ENCODE measurements at places on chromosomes 6 and 20. TPM values are rescaled to one million over a fixed set of nuclear protein-coding genes. Genes with fewer than 3 reads are reported as not detected.

Gene OXT
- total RNA-seq: not detected

Gene DZANK1
- 0.83 TPM for total RNA-seq

Gene MRAP2
- under 0.01 TPM for total RNA-seq

Gene KHDC1L
- not detected for total RNA-seq

Gene CST7
- not detected for total RNA-seq

Gene DEF6
- 2.5 TPM for total RNA-seq

Gene GPR63
- total RNA-seq: 0.36 TPM

Gene C4A
- 0.83 TPM for total RNA-seq

Gene PHACTR2
- 76.9 TPM for total RNA-seq

Gene CNKSR3
- total RNA-seq: 15.8 TPM

- H3K27me3 ChIP-seq: no peaks in the 10 kb centered on the region
- no peaks in the 10 kb centered on the region for H3K4me1 ChIP-seq
- peak; percentile 38 for DNase-seq
- H3K36me3 ChIP-seq: peaks cover 6% of the 10 kb centered on the region
Measured at GRCh38 chr6:12132351-12133222, 120.5 kb downstream of the HIVEP1 start.

DNA sequence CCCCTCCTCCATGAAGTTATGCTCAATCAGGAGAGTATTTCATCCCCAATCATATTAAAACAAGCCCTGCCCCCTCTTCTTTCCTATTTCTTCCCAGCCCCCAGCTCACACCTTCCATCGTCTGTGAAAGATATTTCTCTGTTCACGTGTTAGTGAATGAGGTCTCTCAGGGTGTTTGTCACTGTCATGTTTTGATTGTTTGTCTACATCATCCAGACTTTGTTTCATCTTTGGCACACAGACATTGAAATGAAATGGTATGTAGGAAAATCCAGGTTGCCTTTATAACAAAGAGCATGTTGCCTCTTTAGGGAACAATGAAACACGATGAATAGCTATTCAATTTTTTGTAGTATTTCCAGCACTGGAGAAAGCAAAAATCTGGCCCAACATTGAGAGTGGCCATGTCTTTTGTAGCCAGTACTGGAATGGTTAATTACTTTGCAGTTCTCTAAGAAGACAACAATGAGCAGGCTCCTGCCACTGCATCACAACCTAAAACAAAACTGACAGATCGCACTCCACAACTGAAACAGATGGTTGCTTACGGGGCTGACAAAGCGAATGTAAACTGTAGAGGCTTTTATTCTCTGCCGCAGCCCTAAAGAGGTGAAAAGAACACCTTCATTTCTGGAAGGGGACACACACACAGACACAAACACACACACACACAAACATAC lies 543.6 kb upstream of the CITED2 start:
- no peaks in the 10 kb centered on the region for H3K36me3 ChIP-seq
- no peaks in the 10 kb centered on the region for H3K27me3 ChIP-seq
- no peak overlapping the region for H3K27ac ChIP-seq
- no peak overlapping the region for H3K4me3 ChIP-seq

- no peak overlapping the region for H3K27ac ChIP-seq
- DNase-seq: peak; percentile 60
- no peaks in the 10 kb centered on the region for H3K36me3 ChIP-seq
Measured at GRCh38 chr6:52415917-52416628, 4.1 kb upstream of the EFHC1 start.

GRCh38 chr6:116575227-116575626 lies 3.9 kb downstream of the RWDD1 start:
- no peak overlapping the region for H3K27ac ChIP-seq
- H3K4me3 ChIP-seq: no peak overlapping the region
- no peaks in the 10 kb centered on the region for H3K27me3 ChIP-seq
- H3K4me1 ChIP-seq: no peaks in the 10 kb centered on the region
- H3K36me3 ChIP-seq: no peaks in the 10 kb centered on the region

- H3K27me3 ChIP-seq: no peaks in the 10 kb centered on the region
- H3K27ac ChIP-seq: no peak overlapping the region
- peak overlapping the region; percentile 11 for H3K4me3 ChIP-seq
- peaks cover 2% of the 10 kb centered on the region for H3K4me1 ChIP-seq
Measured at GRCh38 chr6:144583614-144583954, 298.4 kb downstream of the UTRN start.

GRCh38 chr20:43749734-43750294 lies 23.0 kb upstream of the GTSF1L start:
- H3K27ac ChIP-seq: no peak overlapping the region
- no peaks in the 10 kb centered on the region for H3K27me3 ChIP-seq
- H3K36me3 ChIP-seq: no peaks in the 10 kb centered on the region
- H3K4me1 ChIP-seq: peaks cover 14% of the 10 kb centered on the region
- DNase-seq: peak; percentile 38

DNA sequence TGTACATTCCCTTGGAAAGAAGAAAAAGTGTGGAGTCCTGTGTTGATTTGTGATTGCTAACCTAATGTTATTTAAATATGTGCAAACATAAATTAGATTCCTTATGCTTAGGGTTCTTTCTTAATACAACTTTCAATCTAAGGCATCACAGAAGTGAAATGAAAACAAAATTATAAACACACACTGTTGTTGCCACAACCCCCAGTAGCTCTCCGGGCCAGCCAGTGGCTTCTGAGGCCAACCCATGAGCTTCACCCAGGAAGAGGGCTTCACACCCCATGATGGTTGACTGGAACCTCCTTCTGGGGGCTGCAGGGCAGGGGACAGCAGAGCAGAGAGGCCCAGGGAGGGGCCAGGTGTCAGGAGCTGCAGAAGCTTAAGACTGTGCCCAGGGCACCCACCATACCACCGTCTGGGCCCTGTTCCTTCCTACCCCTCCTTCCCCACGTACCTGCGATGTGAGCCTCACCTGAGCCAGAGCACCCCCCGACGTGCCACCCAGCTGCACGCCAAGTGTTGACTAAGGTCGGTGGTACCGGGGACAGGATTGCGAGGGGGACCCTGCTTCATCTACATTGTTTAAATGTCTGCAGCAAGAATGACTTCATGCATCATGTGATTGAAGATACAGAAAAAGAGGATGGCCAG lies 110.5 kb downstream of the FAM120B start:
- no peak for DNase-seq
- no peak overlapping the region for H3K4me3 ChIP-seq
- peaks cover 5% of the 10 kb centered on the region for H3K4me1 ChIP-seq
- no peak overlapping the region for H3K27ac ChIP-seq
- H3K27me3 ChIP-seq: no peaks in the 10 kb centered on the region

GRCh38 chr6:159871906-159872305 lies 18.9 kb upstream of the MAS1 start:
- no peak overlapping the region for H3K27ac ChIP-seq
- no peaks in the 10 kb centered on the region for H3K36me3 ChIP-seq
- H3K4me1 ChIP-seq: no peaks in the 10 kb centered on the region
- H3K27me3 ChIP-seq: peaks cover 6% of the 10 kb centered on the region

- H3K4me3 ChIP-seq: no peak overlapping the region
- H3K27ac ChIP-seq: no peak overlapping the region
- H3K36me3 ChIP-seq: no peaks in the 10 kb centered on the region
- no peaks in the 10 kb centered on the region for H3K4me1 ChIP-seq
- DNase-seq: no peak
Measured at GRCh38 chr6:137968455-137968804, 101.4 kb downstream of the TNFAIP3 start.

DNA sequence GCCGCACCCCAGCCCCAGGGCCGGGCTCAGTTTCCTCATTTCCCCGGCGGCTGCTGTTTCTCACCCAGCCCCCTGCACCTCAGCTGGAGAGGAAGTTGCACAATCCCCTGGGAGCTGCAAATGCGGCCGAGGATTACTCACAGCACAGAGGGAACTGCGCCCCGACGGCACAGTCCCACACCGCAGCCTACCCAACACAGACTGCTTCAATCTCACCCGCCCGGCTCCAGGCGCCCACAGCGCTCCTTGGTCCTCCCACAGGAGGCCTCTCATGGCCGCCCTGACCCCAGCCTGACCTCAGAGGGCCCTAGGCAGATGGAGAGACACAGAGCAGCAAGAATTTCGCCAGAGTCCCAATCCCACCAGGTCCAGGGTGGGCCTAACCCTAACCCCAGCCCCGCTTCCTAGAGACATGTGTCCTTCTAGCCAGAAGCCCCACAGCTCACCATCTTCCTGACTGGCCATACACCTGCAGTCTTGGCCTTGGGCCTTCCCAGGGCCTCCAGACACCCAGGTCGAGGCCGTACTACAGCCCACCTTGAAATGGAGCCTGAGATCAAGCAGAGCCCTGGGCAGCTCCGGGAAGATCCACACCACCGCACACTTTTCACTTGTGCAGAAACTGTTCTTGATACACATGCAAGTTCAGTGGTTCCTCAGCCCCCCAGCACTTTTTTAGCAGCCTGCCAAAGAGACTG lies 11.7 kb downstream of the TFEB start:
- no peaks in the 10 kb centered on the region for H3K36me3 ChIP-seq
- peak; percentile 91 for DNase-seq
- no peak overlapping the region for H3K4me3 ChIP-seq
- peaks cover 14% of the 10 kb centered on the region for H3K4me1 ChIP-seq
- H3K27me3 ChIP-seq: no peaks in the 10 kb centered on the region

DNA sequence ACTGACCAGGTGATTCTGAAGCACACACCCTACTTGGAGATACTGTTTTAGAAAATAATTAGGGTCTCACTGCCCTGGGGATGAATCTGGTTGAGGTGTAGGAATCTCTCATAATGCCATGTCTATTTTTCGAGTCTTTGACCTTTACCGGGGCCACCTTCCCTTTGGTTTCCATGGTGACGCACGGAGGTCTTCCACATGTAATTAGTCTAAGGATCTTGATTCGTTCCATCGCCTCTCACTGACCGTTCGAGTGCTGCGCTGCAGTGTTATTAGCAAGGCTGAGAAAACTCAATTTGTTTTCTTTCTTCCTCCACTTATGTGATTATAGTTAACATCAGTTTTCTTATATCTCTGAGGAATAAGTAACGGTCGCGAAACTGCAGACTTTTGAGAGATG lies 144.3 kb upstream of the SPACA1 start:
- peaks cover 15% of the 10 kb centered on the region for H3K27me3 ChIP-seq
- H3K4me1 ChIP-seq: no peaks in the 10 kb centered on the region
- H3K27ac ChIP-seq: no peak overlapping the region
- no peak for DNase-seq
- no peaks in the 10 kb centered on the region for H3K36me3 ChIP-seq

GRCh38 chr20:53872081-53872541 lies 198.3 kb downstream of the BCAS1 start:
- peaks cover 16% of the 10 kb centered on the region for H3K4me1 ChIP-seq
- no peaks in the 10 kb centered on the region for H3K36me3 ChIP-seq
- H3K4me3 ChIP-seq: no peak overlapping the region
- no peaks in the 10 kb centered on the region for H3K27me3 ChIP-seq

- H3K4me3 ChIP-seq: no peak overlapping the region
- H3K27me3 ChIP-seq: no peaks in the 10 kb centered on the region
- H3K36me3 ChIP-seq: no peaks in the 10 kb centered on the region
Measured at GRCh38 chr6:109339906-109340678, 42.2 kb downstream of the CD164 start.

- peaks cover 28% of the 10 kb centered on the region for H3K36me3 ChIP-seq
- peak; percentile 30 for DNase-seq
- no peak overlapping the region for H3K4me3 ChIP-seq
- peaks cover 13% of the 10 kb centered on the region for H3K4me1 ChIP-seq
- H3K27ac ChIP-seq: no peak overlapping the region
- no peaks in the 10 kb centered on the region for H3K27me3 ChIP-seq
Measured at GRCh38 chr6:53014744-53015143, 19.7 kb upstream of the GSTA4 start.

DNA sequence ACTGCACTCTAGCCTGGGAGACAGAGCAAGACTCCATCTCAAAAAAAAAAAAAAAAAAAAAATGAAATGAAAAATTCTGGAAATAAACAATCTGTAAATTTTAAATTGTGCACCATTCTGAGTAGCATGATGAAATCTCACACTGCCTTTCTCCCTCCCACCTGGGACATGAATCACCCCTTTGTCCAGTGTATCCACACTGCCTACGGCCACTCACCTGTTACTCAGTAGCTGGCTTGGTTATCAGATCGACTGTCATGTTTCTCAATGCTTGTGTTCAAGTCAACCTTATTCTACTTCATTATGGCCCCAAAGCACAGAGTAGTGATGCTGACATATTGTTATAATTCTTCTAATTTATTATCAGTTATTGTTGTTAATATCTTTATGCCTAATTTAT lies 58.7 kb upstream of the MTHFD1L start:
- no peaks in the 10 kb centered on the region for H3K4me1 ChIP-seq
- peaks cover 9% of the 10 kb centered on the region for H3K36me3 ChIP-seq
- no peak overlapping the region for H3K4me3 ChIP-seq
- no peak for DNase-seq
- H3K27ac ChIP-seq: no peak overlapping the region
- H3K27me3 ChIP-seq: no peaks in the 10 kb centered on the region

Measured in IMR-90 (cell line).